ENCODE measurements at places on chromosomes 5 and 9.

- DNase-seq, result no peak
These were observed 119.8 kb downstream of the PLPPR1 start for GRCh38 chr9:101148344-101148743.

GRCh38 chr5:154783774-154784460 lies 28.7 kb downstream of the LARP1 start:
- DNase-seq, result no peak

DNA sequence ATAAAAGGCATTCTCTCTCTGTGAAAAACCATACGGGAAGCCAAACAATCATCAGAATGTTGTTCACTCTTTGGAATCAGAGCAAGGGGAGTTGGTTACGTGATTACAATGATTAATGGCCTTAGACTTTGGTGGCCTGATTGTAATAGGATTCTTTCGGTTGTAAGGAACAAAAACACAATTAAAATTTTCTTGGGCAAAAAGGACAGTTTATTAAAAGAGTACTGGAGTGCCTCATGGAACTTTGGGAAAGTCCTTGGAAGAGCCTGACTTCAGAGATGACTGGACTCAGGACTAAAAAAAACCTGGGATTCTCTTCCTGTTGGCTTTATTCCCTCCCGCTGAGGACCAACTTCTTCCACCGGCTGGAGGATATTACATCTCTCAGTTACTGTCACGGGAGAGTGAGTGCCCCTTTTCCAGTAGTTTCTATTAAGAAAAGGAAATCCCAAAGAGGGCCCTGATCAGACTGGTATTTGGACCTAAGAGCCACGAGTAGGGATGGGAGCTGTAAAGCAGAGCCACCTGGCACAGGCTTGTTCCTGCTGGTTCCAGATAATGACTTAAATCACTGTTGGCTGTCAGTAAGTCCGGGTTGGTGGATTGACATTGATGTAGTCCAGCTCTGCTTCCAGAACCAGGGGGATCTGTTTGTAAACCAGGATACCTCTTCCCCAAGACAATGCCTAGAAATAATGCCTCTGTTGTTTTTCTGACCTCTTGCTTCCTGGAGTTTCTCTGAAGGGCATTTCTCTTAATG lies 53.9 kb downstream of the CFAP95 start:
- DNase-seq, result no peak

DNA sequence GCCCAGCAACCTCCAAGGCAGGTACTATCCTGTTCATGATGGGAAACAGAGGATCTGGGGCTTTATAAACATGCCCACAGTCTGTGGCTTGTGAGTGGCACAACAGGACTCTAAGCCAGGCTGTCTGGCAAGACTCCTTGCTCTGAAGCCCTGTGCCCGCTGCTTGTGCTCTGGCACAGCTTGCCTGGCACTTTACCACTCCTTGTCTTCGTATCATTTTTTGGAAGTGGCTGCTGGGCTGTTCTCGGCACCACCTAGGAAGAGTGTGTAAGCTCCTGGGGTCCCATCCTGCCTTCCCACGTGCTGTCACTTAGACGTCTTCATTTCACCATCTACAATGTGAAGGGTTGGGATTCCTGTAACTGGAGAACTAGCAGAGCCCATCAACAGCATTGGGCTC lies 59.3 kb upstream of the GLRX start:
- no peak for DNase-seq

GRCh38 chr9:35436933-35437332 lies 53.0 kb upstream of the RUSC2 start:
- no peak for DNase-seq

Data from ascending aorta (tissue), 2 donors.